ENCODE measurements at places on chromosomes 2 and 18.

GRCh38 chr2:9069543-9069942 lies 66.1 kb upstream of the MBOAT2 start:
- DNase-seq = no peak

DNA sequence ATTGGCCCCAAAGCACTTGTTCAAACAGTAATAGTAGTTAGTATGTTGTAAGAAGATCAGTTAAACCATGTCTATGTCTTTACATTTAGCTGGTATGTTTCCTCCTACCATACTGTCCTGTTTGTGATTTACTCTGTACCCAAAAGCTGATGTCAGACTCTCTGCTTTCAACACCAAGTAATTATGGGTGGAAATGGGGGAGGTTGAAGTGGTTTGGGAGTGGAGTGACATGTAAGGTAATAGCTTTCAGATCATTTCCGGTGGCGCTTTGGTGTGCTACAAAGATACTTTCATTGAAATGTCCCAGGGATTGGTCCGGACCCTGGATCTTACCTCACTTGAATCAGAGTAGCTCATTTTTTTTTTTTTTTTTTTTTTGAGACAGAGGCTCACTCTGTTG lies 39.7 kb upstream of the TGIF1 start:
- DNase-seq = no peak

- DNase-seq = no peak
Measured at GRCh38 chr18:76368271-76368670, 126.8 kb downstream of the ZNF516 start.

DNA sequence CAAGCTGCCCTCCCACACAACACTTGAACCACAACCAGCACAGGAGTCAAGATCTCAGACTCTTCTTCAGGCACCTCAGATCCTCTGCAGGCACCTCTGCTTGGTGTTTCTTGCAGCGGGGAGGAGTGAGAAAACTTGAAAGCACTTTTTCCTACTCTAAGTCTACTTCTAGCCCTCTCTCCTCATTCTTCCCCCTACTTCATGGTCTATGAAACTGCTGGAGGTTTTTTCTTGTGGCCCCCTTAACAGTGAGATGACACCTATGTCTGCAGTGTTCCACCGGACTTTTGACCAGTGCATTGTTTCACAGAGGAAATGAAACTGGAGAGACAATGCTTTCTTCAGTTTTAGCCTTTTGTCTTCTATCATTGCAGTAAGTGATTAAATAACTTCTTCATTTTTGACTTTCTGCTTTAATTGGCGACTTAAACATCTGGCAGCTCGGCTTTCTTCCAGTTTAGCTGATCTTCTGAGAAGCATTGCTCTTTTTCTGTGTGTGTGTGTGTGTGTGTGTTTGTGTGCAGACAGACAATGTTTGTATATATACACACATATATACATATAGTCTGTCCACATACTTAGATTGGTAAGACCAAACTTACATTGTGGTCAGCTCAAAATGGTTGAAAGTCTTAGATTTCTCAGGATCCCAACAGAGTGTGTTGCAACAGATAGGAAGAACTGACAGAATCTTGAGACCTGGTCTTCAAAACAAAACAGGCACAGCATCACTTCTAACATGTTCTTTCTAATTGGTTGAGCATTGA lies 1474.0 kb upstream of the TMEFF2 start:
- DNase-seq = no peak

DNA sequence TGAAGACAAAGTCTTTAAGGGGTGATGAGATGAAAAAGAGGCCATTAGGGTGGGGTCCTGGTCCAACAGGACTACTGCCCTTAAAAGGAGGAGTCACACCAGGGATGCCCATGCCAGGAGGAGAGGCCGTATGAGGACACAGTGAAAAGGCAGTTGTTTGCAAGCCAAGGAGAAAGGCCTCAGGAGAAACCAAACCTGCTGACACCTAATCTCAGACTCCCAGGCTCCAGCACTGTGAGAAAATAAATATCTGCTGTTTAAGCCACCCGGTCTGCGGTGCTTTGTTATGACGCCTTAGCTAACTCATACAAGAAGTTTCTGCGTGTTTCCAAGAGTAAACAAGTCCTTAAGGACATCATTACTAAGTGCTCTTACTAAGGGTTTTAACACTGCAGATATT lies 93.6 kb downstream of the DNER start:
- DNase-seq = no peak

DNA sequence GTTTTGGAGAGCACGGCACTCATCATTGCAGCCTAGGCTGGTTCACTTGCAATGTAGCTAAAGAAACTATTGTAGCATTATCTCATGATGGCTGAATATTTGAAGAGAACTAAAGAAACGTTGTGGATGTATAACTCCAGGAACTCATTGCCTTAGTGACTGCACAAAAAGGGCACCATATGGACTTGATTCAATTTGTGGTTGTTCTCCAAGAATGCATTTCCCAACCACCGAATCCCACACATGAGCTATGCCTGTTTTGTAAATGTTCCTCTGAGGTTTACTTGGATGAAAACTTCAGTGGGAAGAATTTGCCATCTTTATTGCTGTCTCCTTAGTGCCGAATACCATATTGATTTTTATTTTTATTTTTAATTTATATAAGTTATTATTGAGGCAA lies 43.5 kb downstream of the DOK6 start:
- peak; percentile 10 for DNase-seq

- no peak for DNase-seq
Measured at GRCh38 chr2:103773884-103774283, 1012.1 kb downstream of the TMEM182 start.

DNA sequence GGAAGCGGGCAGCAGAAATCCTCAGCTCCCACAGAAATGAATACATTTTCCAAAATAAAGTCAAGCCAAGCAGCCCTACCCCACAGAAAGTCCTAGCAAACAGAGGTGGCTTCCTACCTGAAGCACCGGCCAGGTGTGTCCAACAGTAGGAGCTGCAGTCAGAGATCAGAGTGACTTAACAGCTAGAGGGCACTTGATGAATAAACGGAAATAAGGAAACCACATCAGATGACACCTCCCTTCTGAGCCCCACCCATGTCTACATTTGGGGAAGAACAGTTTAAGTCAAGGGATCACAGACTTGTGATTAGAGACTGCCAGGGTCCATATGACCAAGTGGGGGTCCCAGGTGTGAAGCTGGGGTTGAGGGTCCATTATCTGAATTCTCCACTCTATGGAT lies at the start of gene CXCR1:
Gene CXCR1, minus strand, starts transcription at position 172 of the 400 bp plus-strand sequence. CDS start 1,751 bp downstream, outside the sequence.
- no peak for DNase-seq

GRCh38 chr2:5942204-5942603 lies 250.0 kb downstream of the SOX11 start:
- DNase-seq = no peak

DNA sequence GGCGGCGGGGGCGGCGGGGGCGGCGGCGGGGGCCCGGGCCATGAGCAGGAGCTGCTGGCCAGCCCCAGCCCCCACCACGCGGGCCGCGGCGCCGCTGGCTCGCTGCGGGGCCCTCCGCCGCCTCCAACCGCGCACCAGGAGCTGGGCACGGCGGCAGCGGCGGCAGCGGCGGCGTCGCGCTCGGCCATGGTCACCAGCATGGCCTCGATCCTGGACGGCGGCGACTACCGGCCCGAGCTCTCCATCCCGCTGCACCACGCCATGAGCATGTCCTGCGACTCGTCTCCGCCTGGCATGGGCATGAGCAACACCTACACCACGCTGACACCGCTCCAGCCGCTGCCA lies 644 bp downstream of the ONECUT2 start:
- no peak for DNase-seq

DNA sequence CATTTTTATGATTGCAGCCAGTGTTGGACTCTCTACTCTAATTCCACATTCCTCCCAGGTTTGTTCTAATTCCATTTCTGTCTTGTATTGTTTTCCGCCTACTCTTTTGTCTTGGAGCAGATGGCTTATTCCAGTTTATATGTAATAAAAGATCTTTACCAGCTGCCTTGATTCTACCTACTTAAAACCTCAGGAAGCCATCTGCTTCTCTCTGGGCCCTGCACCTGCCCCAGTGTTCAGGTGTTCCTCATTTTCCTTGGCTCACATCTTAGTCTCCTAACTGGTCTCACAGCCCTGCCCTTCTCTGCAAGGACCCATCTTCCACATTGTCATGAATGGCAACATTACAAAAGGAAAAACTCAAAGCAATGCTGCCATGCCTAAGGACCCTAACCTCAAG lies 21.0 kb upstream of the IL37 start:
- DNase-seq = no peak

GRCh38 chr18:76338088-76338487 lies 157.0 kb downstream of the ZNF516 start:
- no peak for DNase-seq

DNA sequence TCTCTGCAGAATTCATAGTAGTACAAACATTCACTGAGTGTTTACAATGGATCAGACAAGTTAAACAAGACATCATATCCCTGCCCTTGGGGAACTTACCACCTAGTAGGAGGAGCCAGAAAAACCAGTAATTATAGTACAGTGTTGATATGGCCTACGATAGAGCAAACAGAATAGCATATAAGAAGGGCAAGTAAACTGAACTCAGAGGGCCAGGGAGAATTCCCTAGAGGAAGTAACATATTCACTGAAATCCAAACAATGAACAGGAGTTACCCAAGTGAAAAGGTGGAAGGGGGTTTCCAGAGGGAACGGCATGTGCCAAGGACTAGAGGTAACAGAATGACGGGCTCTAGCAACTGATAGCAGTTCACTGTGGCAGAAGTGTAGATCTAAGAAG lies 34.1 kb downstream of the NHEJ1 start:
- no peak for DNase-seq

GRCh38 chr18:2654928-2655177 lies 673 bp upstream of the SMCHD1 start:
- no peak for DNase-seq

DNA sequence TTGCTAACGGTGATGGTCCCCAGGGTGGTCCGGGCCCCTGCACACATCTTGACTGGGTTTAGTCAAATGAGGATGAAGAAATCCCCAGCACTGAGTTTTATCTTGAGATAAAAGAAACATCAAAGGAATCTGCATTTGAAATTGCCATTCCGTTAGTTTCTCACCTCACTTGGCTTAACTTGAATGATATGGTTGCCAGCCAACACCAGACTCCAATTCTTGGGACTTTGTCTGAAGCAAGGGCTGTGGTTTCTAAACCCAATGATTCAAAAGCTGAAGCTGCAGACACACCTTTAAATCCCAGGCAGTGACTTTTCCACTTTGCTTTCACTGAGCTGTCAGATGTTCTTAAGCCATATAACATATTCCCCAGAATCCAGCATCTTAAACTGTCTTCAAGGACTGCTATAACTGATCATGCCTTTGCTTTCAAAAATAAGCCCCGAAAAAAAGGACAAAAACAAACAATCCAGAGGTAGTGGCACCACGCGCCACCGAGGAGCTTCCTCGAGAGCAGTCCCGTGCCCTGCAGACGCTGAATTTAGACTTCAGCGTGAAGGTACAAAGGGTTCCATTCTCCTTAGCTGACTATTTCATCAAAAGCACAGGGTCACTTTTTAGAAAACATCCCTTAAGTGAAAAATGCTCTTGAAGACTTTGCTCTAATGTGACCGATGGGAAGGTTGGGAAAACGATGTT lies 189.3 kb downstream of the HDAC4 start:
- DNase-seq = no peak

DNA sequence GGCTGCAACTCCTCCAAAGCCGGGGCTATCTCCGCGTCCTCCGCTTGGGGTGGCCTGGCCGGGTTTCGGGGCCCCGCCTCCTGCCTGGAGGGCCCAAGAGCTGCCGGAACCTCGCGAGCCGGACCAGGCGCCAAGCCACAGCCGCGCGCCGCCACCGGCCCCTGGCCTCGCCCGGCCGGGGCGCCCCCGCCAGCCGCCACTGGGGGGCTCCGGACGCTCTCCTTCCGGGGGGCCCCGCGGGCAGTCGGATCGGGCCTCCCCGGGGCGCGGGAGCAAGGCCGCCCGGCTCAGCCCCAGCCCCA lies 17.4 kb upstream of the HAAO start:
- DNase-seq = peak; percentile 25

DNA sequence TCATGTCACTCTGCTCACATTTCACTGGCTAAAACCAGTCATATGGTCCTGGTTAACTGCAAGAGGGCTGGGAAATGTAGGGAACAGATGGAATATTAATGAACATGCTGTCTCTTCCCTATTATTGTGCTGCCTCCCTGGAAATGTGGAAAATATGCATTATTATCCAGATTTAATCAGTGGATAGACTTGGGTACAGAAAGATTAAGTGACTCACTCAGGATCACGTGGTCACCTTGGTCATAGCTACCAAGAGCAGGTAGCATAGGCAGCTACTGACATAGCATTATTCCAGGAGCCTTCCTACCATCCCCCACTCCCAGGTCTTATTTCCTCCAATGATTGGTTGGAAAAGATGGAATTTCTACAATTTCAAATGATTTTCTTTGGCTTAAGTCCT lies 141.1 kb downstream of the HRH4 start:
- no peak for DNase-seq

- no peak for DNase-seq
Measured at GRCh38 chr2:218722876-218723785, 12.5 kb downstream of the TTLL4 start.

DNA sequence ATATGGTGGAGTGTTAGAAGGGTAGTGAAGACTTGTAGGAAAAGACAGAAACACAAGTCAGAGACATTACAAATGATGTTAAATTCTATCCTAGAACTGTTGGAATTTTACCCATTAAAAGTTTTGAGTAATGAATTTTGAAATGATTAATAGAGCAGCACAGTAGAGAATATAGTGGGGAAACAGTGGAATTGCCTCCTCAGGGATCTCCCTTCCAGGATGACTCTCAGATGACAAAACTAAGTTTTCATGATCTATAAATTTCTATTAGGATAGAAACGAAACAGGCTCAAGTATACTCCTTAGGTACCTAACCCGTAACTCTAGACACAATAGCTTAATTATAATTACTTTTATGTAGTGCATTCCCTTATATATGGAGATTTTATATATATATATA lies 86.7 kb downstream of the DPP4 start:
- DNase-seq = no peak

- no peak for DNase-seq
Measured at GRCh38 chr2:42957861-42958301, 165.5 kb upstream of the HAAO start.

DNA sequence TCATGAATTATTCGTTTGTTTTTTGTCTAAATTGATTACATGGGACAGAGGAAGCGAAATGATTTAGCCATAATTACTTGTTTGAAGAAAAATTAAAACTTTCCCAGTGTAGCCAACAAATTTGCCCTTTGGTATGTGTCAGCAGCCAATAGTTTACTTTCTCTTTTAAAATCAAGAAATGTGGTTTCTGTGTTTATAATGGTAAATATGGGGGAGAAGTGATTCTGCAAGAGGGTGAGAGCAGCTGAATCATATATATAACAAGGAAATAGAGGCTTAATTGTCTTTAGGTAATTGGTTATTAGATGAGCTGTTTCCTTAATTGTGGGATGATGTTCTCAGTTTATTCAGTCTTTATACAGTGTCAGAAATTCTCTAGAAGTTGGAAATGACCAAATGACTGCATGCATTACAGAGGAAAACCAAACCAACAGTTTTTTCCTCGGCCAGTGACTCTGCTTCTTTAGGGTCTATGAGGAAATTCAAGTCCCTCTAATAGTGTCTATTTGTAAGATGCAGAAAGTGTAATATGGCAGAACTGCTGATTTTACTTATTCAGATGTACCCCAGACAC lies 132.9 kb downstream of the AGPS start:
- DNase-seq = no peak

- DNase-seq = no peak
Measured at GRCh38 chr2:191777351-191777750, 69.5 kb downstream of the CAVIN2 start.

Data from AG09309 (cell line).